ENCODE measurements at places on chromosomes 4 and X. TPM values are rescaled to one million over a fixed set of nuclear protein-coding genes. Genes with fewer than 3 reads are reported as not detected.
A peak's percentile ranks its signal among the peaks of the same experiment; 100 is the strongest.

- H3K36me3 ChIP-seq, result no peaks in the 10 kb centered on the region
- no peak for DNase-seq
- peaks cover 4% of the 10 kb centered on the region for H3K4me1 ChIP-seq
- no peak overlapping the region for H3K27ac ChIP-seq
- no peaks in the 10 kb centered on the region for H3K27me3 ChIP-seq
- no peak overlapping the region for H3K4me3 ChIP-seq
These were observed 11.7 kb downstream of the CTAG1B start for GRCh38 chrX:154607370-154607769.

DNA sequence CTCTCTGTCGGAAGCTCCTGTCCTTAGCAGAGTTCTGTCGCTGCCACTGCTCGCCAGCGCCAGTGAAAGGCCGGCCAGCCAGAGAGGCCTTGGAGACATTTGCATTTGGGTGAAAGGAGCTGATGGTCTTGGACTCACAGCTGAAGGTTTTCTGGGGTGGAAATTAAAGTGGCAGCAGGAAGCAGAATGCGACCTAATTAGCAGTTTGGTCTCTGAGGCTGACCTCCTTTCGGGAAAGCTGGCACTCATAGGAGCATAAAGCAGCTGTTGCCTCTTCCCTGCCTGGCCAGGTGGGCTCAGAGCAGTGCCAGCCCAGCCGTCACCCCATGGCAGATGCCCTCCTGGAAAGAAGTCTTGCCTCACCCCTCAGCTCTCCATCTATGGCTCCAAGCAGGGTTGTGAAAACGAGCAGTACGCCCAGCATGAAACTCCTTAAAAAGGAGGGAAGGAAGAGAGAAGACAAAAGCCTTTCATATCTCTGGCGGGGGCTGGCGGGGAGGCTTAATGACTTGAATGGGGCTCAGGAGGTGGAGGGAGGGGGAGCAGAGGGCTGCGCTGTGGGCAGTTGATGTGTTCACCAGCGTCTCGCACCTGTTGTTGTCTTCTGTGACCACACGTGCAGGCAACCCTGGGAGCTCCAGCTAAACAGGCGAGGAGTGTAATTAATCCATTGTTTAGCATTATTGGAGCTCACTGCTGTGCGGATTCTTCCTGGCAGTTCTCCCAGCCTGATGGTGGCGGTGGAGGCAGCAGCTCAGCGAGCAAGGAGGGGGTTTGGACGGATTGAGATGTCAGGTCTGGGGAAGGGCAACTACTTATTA, 264.0 kb downstream of the MID1IP1 start:
- DNase-seq, result peak; percentile 91
- no peaks in the 10 kb centered on the region for H3K36me3 ChIP-seq
- H3K27ac ChIP-seq, result peak overlapping the region; percentile 97
- H3K4me3 ChIP-seq, result peak overlapping the region; percentile 44
- no peaks in the 10 kb centered on the region for H3K27me3 ChIP-seq

DNA sequence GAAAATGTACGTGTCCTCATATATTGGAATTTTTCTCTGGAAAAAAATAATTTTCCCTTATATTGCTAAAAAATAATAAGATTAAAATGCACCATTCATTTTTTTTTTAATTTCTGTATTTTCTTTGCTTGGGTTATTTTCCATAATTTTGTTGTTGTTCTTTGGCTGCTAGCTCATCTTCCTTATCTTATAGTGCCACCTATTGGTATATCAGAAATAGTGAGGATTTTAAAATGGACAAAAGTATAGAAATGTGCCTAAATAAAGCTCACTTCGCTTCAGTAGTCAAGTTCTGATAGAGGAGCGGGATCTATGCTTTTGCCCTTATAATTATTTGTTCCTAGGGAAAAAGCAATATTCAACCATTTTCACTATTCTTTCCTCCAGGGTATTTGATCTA, 134.8 kb downstream of the NAP1L3 start:
- no peaks in the 10 kb centered on the region for H3K27me3 ChIP-seq
- H3K27ac ChIP-seq, result no peak overlapping the region
- H3K36me3 ChIP-seq, result no peaks in the 10 kb centered on the region
- no peak for DNase-seq

- H3K27ac ChIP-seq, result no peak overlapping the region
- no peak overlapping the region for H3K4me3 ChIP-seq
- H3K36me3 ChIP-seq, result no peaks in the 10 kb centered on the region
- H3K27me3 ChIP-seq, result no peaks in the 10 kb centered on the region
These were observed 92.5 kb downstream of the RASL11B start for GRCh38 chr4:52954560-52955170.

GRCh38 chrX:15274946-15275345, 5.1 kb upstream of the ASB9 start:
- no peak overlapping the region for H3K4me3 ChIP-seq
- no peaks in the 10 kb centered on the region for H3K27me3 ChIP-seq
- no peaks in the 10 kb centered on the region for H3K36me3 ChIP-seq
- H3K27ac ChIP-seq, result no peak overlapping the region

DNA sequence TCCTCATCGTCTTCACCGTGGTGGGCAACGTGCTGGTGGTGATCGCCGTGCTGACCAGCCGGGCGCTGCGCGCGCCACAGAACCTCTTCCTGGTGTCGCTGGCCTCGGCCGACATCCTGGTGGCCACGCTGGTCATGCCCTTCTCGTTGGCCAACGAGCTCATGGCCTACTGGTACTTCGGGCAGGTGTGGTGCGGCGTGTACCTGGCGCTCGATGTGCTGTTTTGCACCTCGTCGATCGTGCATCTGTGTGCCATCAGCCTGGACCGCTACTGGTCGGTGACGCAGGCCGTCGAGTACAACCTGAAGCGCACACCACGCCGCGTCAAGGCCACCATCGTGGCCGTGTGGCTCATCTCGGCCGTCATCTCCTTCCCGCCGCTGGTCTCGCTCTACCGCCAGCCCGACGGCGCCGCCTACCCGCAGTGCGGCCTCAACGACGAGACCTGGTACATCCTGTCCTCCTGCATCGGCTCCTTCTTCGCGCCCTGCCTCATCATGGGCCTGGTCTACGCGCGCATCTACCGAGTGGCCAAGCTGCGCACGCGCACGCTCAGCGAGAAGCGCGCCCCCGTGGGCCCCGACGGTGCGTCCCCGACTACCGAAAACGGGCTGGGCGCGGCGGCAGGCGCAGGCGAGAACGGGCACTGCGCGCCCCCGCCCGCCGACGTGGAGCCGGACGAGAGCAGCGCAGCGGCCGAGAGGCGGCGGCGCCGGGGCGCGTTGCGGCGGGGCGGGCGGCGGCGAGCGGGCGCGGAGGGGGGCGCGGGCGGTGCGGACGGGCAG, 792 bp downstream of the ADRA2C start:
- H3K4me3 ChIP-seq, result peak overlapping the region; percentile 46
- H3K36me3 ChIP-seq, result no peaks in the 10 kb centered on the region
- DNase-seq, result no peak
- no peaks in the 10 kb centered on the region for H3K27me3 ChIP-seq
- H3K4me1 ChIP-seq, result peaks cover 34% of the 10 kb centered on the region

- H3K27ac ChIP-seq, result no peak overlapping the region
- peaks cover 2% of the 10 kb centered on the region for H3K4me1 ChIP-seq
- H3K4me3 ChIP-seq, result no peak overlapping the region
- DNase-seq, result no peak
- H3K27me3 ChIP-seq, result no peaks in the 10 kb centered on the region
- H3K36me3 ChIP-seq, result no peaks in the 10 kb centered on the region
These were observed 1.6 kb upstream of the ARHGAP10 start for GRCh38 chr4:147730333-147730732.

GRCh38 chr4:73762409-73762808, 22.0 kb downstream of the CXCL8 start:
- H3K4me3 ChIP-seq, result no peak overlapping the region
- no peaks in the 10 kb centered on the region for H3K27me3 ChIP-seq
- DNase-seq, result no peak
- H3K36me3 ChIP-seq, result no peaks in the 10 kb centered on the region

GRCh38 chr4:119517361-119518229, 111.0 kb downstream of the PDE5A start:
- DNase-seq, result no peak
- H3K36me3 ChIP-seq, result peaks cover 20% of the 10 kb centered on the region
- no peaks in the 10 kb centered on the region for H3K4me1 ChIP-seq
- H3K27me3 ChIP-seq, result no peaks in the 10 kb centered on the region
- no peak overlapping the region for H3K4me3 ChIP-seq

Gene WAS
- not detected for total RNA-seq

Gene SPANXN4
- not detected for total RNA-seq

Gene TLR2
- total RNA-seq, result not detected

Gene ZNF630
- total RNA-seq, result 0.71 TPM

Gene GPR143
- total RNA-seq, result not detected
